GM12865 (cell line): ENCODE measurements at places on chromosomes 2 and 18.

GRCh38 chr2:226477221-226478108 lies 322.2 kb downstream of the IRS1 start:
- DNase-seq, result no peak

- DNase-seq, result no peak
Observed at GRCh38 chr2:106705877-106706276, 180.1 kb downstream of the ST6GAL2 start.

- DNase-seq, result no peak
Observed at GRCh38 chr2:83587309-83587708, 871.8 kb downstream of the SUCLG1 start.

- DNase-seq, result peak; percentile 77
Observed at GRCh38 chr2:9099341-9099751, 95.9 kb upstream of the MBOAT2 start.

DNA sequence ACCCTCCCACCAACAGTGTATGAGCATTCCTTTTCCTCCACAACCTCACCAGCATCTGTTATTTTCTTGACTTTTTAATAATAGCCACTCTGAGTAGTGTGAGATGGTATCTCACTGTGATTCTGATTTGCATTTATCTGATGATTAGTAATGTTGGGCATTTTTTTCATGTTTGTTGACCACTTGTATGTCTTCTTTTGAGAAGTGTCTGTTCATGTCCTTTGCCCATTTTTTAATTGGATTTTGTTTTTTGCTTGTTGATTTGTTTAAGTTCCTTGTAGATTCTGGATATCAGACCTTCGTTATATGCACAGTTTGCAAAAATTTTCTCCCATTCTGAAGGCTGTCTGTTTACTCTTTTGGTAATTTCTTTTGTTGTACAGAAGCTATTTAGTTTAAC lies 59.1 kb downstream of the SP100 start:
- no peak for DNase-seq

GRCh38 chr18:13287372-13287771 lies 68.8 kb downstream of the LDLRAD4 start:
- DNase-seq, result no peak

GRCh38 chr2:191374366-191374765 lies 129.2 kb downstream of the MYO1B start:
- no peak for DNase-seq

GRCh38 chr18:27608174-27608573 lies 423.1 kb upstream of the CHST9 start:
- no peak for DNase-seq

GRCh38 chr2:239042046-239042445 lies 194.2 kb downstream of the TWIST2 start:
- DNase-seq, result no peak

DNA sequence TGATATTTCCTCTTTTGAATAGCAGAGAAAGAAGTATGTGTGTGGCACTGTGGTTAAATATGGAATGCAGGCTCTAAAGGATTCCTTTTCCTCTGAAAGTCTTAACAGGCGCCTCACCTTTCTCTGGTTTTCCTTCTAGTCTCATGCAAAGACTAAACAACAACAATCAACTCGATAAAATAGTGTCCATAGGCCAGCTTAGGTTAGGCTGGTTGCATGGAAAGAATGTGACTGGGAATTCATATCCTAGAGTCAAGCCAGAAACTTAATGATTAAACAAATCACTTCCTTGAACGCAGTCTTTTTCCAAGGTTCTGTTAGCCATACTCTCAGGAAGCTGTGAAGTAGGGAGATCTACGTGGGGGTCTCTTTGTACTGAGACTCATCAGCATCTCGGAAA lies 800.8 kb upstream of the ID2 start:
- no peak for DNase-seq

GRCh38 chr2:12587729-12588522 lies 128.8 kb upstream of the TRIB2 start:
- DNase-seq, result peak; percentile 62

GRCh38 chr2:143375384-143375880 lies 246.2 kb downstream of the ARHGAP15 start:
- DNase-seq, result no peak

- no peak for DNase-seq
Observed at GRCh38 chr2:113156278-113157117, 17.3 kb upstream of the PSD4 start.

GRCh38 chr2:173996766-173997165 lies 31.6 kb upstream of the SP3 start:
- DNase-seq, result no peak

DNA sequence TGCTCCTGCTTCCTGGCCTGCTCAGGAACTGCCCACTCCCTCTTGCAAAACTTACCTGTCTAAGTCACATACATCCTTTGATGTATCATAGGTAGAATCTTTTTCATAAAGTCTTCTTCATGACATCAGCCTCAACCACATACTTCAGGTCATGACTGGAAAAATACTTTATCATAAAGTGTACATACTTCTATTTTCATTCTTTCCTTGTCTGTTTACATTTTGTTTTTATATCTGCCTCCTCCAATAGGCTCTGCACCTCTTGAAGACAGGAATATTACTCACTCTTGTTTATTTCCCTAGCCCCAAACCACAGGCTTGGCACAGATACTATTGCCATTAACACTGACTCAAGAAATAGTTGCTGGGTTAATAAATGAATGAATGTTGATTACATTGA lies 43.6 kb upstream of the ZNF804A start:
- DNase-seq, result no peak

GRCh38 chr2:223000872-223001796 lies 50.9 kb upstream of the KCNE4 start:
- DNase-seq, result no peak

GRCh38 chr2:42328923-42329322 lies 32.1 kb downstream of the COX7A2L start:
- no peak for DNase-seq

DNA sequence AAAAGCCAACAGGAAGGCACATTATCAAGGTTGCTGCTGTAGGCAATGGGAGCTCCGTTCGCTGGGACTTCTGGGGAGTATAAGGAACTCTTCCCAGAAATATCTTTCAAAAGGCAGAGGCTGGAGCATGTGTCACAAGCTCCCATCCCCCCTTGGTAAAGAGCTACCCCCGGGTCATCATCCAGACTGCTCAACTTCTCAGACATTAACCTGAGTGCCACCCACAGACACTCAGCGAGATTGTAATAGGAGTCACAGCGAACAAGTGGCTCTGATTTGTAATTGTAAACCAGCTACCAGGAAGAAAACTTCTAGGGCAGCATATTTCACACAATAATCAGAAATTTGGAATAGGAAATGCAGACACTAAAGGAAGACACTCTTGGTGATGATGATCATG lies 290.2 kb upstream of the PARD3B start:
- DNase-seq, result no peak

DNA sequence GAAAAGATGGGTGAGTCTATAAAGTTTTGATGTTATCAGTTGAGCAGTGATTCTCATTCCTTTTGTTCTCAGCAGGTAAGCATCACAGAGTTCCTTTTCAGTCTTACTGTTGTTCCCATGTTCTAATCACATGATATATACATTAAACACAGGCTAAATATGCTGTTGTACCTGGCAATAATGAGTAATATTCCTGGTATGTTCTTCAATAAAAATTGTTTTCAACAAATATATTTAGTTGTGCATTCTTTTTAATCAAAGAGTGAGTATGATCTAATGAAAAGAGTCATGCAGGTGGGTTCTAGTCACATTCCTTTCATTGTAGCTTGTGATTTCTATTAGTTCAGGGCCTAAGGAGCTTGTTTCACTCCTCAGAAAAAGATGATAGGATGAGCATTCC lies 288.3 kb upstream of the NETO1 start:
- no peak for DNase-seq

GRCh38 chr2:145800151-145801091 lies 1280.5 kb upstream of the ZEB2 start:
- no peak for DNase-seq

GRCh38 chr2:30314981-30315380 lies 83.6 kb downstream of the LBH start:
- DNase-seq, result no peak

DNA sequence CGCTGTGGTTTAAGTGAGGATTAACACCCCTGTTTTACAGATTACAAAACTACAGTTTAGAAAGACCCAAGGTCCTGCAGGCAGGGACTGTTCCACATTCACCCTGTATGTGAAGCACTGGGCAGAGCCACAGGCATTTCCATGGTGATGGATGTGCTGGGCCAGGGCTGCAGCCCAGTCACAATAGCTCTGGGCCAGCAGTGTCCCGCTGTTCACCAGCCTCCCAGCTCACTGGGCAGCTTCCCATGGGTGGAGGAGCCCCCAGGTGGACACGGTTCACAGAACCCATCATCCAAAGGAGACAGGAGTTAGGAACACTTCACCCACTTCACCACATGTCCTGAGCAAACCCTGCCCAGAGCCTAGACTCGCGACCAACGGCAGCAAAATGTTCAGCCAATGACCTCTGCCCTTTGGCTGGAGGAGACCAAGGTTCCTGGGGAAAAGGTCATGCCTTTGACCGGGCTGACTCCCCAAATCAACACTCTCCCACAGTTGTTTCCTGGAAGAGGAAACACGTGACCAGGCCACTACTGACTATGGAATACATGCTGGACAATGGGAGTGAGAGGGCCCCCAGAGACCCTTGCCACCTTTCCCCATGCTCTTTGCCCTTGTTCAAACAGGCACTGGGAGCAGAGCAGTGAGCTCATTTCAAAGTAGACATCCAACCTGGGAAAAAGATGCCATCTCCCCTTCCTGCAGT lies 28.0 kb upstream of the SLC35F6 start:
- no peak for DNase-seq

GRCh38 chr18:4106407-4107033 lies 348.6 kb downstream of the DLGAP1 start:
- peak; percentile 80 for DNase-seq

DNA sequence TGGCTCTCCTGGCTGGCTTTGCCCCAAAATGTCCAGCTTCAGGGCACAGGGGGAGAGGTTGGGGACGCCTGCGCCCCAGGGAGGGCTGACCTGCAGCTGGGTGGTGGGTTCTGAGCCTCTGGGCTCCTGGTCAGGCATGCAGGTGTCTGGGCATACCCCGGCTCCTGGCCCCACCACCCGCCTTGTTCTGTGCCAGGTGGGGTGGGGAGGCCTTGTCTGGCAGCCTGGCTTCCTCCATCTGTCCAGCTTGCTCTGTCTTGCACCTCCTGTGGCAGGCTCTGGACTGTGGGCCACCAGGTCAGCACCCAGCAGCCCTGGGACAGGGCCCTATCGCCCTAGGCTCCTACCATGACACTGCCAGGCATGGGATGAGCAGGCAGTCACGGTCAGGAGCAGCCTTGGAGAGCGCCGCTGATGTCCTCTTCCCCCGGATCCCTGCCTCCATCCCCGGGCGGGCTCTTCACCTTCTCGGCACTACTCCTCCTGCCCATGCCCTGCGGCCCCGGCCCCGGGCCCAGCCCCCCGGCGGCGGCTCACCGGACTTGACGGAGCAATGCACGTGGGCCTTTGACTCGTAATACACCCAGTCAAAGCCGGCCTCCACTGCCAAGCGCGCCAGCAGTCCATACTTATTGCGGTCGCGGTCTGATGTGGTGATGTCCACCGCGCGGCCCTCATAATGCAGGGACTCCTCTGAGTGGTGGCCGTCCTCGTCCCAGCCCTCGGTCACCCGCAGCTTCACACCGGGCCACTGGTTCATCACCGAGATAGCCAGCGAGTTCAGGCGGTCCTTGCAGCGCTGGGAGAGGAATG lies 3.6 kb downstream of the IHH start:
- no peak for DNase-seq

DNA sequence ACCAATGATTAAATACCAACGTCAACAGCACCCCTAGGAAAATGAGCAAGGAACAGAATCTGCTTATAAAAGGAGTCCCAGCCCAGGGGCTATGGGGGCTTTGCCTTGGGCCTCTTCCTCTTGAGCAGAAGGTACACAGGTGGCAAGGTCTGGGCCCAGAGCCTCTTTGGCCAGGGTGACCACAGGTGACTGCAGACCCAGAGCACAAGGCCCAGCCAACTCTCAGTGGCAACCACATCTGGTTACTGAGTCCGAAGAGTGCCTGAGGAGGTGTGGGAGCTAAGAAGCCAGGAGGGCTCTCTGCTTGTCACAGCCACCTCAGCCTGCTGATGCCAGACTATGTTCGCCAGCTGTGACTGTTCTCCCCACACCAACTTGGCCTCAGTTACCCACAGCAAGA lies 34.3 kb upstream of the CHN1 start:
- DNase-seq, result no peak

GRCh38 chr2:203859030-203859789 lies 8.4 kb upstream of the CTLA4 start:
- DNase-seq, result no peak

- peak; percentile 73 for DNase-seq
Observed at GRCh38 chr2:86783615-86784339, 6.9 kb downstream of the CD8A start.

GRCh38 chr2:20868377-20868776 lies 45.5 kb upstream of the LDAH start:
- peak; percentile 74 for DNase-seq

- DNase-seq, result no peak
Observed at GRCh38 chr2:95334916-95335641, 37.9 kb downstream of the KCNIP3 start.

DNA sequence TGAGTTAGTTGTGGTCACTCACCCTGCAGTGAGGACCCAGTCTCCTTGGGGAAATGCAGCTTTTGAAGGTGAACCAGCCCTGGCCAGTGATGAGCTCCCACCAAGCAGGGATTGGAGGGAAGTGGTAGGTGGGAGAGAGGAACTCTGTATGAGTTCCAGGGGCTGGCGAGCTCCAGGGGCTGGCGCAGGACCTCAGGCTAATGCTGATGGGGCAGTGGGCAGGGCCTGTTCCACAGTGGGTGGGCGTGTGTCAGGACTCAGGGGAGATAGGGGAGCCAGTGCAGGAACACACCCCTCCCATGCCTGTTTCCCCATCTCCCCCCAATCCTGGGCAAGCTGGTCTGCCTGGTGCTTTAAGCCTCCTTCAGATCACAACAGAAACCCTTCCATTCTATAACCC lies 208.4 kb downstream of the DYSF start:
- DNase-seq, result no peak

- no peak for DNase-seq
Observed at GRCh38 chr2:206442474-206442832, 879 bp upstream of the ADAM23 start.

- DNase-seq, result no peak
Observed at GRCh38 chr2:238176613-238177012, 17.8 kb downstream of the ERFE start.

DNA sequence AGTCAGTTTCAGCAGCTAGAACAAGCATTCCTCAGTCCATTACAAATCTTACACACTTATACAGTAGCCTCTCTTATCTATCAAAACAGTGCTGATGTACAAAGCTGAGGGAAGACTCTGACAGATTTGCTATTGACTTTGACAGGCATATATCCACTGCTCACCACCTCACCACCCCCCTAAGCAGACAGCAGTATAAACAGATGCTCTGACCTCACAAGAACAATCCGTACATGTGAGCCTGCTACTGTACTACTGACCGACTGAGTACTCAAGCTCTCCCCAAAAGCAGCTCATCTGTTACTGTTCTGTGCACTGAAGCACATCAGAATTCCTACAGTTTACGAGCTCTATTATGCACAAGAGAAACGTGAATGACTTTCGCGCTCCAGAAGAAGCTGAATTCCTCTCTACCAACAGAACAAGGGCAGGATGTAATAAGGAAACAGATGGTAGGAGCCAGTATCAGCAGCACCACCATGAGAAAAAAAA lies 95.6 kb upstream of the PDE1A start:
- no peak for DNase-seq
